DMS79 treated with DMSO at 0.1 percent for 48 hours (cell line): ENCODE measurements at places on chromosomes 2 and 18.

- DNase-seq: no peak
Observed at GRCh38 chr2:72837171-72837570, 11.3 kb upstream of the EXOC6B start.

DNA sequence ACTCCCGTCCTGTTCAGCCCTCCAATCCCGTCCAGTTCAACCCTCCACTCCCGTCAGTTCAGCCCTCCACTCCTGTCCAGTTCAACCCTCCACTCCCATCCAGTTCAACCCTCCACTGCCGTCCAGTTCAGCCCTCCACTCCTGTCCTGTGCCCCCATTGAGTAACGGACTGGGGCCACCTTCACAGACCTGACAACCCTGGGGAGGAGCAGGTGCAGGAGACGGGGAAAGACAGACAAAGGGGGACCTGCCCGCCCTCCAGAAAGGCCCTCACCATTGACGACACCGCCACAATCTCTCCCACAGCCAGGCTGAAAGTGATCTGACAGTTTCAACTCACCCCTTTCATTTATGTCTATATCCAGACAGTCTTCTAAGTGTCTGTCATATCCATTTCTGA lies 72.2 kb downstream of the EIPR1 start:
- no peak for DNase-seq

- no peak for DNase-seq
Observed at GRCh38 chr2:28282861-28283646, 109.6 kb upstream of the FOSL2 start.

GRCh38 chr2:220077488-220077887 lies 450.1 kb downstream of the SLC4A3 start:
- DNase-seq: no peak

DNA sequence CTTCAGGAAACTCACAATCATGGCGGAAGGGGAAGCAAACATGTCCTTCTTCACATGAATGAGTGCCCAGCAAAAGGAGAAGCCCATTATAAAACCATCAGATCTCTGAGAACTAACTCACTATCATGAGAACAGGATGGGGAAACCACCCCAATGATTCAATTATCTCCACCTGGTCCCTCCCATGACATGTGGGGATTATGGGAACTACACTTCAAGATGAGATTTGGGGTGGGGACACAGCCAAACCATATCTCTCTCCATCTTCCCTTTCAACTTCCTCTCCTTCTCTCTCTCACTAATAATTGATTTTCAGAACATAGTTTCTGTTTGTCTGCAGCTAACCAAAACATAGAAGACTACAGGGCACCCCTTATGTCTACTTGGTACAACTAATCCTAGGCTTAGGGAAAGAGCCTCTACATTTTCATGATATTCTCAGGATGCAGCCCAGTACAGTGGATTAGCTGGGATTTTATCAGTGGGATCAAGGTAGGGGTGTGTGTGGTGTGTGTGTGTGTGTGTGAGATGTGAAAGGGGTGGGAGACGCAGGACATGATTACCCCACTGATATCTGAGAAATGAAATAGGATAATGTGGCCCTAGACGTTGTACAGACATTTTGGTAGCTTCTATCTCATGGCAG lies 2.8 kb upstream of the ATF2 start:
- DNase-seq: no peak

- DNase-seq: no peak
Observed at GRCh38 chr2:199457147-199458008, at the start of gene SATB2. SATB2 (minus strand) TSS chr2:199457939; CDS start chr2:199456037, 1,902 bp downstream.

DNA sequence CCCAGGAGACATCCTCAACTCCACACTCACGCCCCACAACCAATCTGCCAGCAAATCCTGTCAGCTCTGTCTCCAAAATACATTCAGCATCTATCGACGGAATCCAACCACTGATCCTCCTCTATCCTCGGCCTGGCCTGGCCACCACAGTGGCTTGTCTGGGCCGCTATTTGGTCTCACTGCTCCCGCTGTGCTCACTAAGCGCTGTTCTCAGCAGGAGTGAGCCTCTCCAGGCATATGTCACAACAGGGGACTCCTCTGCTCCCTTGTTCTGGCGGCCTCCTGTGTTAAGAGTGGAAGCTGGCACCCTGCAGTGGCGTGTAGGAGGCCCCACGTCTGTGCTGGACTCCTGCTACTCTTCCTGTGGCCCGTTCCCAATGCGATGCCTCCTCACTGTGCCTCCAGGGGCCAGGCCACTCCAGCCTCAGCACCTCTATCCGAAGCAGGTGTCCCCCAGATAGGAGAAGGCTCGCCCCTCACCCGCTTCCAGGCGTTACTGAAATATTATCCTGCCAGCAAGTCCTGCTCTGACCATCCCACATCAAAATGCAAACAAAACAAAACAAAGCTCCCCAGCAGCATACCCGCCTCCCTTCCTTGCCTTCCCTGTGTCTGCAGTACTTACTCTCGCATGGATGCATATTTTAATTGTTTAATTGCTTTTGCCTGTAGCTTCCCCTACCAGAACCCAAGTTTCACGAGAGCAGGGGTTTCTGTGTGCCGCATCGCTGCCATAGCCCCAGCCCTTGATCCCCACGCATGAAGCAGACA lies 39.9 kb downstream of the CENPO start:
- DNase-seq: no peak

GRCh38 chr2:221034973-221035372 lies 537.1 kb downstream of the EPHA4 start:
- DNase-seq: no peak

GRCh38 chr2:219289537-219290361 lies 10.6 kb downstream of the DNAJB2 start:
- no peak for DNase-seq

DNA sequence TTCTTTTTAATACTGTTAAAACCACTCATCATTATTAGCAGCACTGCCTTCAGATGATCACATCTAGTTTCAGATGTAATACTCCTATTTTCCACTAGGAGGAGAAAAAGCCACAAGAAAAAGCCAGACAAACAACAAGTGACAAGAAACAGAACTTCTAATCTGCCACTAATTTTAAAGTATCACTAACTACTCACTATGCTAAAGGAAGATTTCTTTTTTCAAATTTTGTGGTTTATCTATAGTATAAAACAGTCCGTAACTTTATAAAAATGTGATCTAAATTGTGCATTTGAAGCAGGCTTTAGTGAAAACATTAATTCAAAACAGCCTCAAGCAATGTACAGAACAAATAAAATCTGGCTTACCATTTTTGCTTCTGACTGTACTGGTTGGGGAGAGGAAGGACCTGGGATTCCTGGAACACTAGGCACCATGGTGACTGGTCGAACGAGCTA lies 56.8 kb downstream of the ATF2 start:
- DNase-seq: peak; percentile 23
